Activated CD8-positive, alpha-beta T cell treated with anti-CD3 and anti-CD28 coated beads, Interleukin-2, amount 10 ng/mL, durations not matched to agents 7 days and 5 days (primary cell): ENCODE measurements at places on chromosomes 13 and 19. TPM values are rescaled to one million over a fixed set of nuclear protein-coding genes. Genes with fewer than 3 reads are reported as not detected.

The CDC42EP5 gene
- total RNA-seq = not detected

DNA sequence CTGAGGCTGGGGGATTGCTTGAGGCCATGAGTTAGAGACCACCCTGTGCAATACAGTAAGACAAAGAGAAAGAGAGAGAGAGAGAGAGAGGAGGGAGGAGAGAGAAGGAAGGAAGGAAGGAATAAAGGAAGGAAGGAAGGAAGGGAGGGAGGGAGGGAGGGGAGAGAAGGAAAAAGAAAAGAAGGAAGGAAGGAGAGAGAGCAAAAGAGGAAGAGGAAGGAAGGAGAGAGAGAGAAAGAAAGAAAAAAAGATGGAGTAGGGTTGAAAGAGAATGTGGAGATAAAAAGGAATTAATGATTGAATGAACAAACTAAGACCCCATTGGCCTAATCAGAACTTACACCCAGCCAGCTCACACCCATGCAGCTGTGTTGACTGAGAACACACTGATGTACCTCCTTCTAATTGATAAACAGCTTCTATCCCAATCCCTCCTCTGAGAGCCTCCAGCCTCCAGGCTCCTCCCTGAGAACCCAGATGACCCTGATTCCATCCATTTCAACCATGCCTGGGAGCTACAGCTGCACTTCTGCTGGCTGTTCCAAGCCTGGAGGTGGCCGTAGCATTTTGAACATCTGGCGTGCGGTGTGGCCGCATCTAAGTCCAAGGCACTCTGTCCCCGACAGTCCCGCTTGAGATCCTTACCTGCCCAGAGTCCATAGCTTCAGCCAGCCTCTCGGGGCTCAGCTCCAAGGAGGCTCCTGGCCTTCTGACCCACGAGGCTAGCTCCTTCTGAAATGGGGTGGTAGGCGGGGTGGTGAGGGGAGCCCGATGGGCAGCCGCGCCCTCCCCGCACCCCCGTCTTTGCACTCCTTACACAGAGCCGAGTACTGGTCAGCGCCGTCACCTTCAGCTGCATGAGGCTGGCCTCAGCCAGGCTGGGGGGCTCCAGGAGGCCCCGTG is 1.1 kb downstream of the PRODH2 start:
- no peak for DNase-seq

DNA sequence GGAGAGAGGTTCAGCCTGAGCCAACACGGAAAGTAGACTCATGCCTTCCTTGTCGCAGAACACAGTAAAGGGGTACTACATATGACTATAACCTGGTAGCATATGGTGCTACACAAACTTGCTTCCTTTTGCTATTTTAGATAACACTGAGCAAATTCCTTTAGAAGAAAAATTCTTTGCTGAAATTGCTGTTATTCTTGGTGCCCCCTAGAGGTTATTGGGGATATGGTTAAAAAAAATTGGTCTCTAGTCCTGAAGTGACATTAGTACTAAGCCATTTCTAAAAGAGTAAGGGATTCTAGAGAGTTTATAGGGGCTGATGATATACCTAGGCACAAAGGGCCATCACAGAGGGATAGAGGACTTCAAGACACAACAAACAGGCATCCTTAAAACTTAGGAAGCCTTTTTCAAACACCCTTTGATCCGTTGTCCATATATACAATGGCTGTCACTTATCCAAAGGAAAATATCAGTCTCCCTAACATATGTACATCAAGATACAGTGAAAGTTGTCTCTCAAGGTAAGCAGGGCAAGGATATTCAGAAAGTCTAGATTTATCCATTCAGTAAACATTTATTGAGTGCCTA is 13.9 kb upstream of the HS6ST3 start:
- DNase-seq = no peak

- DNase-seq = no peak
Observed at GRCh38 chr13:41562541-41563178, 105.3 kb downstream of the RGCC start.

- DNase-seq = peak; percentile 62
Observed at GRCh38 chr19:2055931-2056836, 5.1 kb upstream of the MKNK2 start.

DNA sequence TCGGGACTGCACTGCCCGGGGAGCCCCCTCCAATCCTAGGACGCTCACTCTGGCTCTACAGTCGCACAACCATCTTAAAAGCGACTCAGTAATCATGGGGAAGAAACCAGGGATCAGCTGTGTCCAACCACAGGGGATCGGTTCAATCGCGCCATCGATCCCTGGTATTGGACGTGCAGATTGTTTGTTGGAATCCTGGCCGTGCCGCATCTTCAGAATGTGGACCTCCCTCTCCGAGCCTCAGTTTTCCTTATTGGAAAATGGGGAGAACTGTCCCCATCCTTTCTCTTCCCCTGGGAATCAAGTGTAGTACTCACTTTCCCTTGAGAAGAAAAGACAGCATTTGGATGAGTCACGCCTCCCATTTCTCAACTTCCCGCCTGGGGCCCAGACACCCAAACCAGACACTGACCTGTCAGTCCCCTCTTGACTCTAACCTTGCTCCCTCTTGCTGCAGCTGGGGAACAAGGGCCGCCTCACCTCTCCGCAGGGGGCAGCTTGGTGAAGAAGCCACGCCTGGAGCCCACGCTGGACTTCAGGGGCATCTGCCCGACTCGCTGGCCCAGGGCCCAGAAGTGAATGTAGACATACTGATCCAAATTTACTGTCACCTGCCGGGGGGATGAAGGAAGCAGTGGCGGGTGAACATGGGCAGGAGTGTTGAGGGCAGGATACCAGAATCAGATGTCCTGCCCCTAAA is 17.6 kb downstream of the EMP3 start:
- DNase-seq = no peak

- DNase-seq = no peak
Observed at GRCh38 chr13:100789968-100790367, 115.4 kb upstream of the TMTC4 start.

DNA sequence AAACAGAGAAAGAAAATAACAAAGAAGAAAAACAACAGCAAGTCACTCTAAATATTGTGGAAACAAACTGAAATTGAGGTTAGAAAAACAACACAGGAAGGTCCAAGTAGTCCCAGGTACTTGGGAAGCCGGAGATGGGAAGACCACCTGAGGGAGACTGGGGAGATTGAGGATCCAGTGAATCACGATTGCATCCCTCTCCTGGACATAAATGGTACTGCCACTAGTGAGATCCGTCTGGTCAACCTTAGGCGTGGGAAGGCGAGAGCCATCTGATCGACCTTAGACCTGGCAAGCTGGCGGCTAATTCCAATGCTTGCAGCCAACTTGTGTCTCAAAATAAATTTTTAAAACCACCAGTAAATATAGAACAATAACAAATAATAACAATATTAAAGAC is 81.9 kb downstream of the ZNF726 start:
- no peak for DNase-seq

The LRFN3 gene
- total RNA-seq = 10.3 TPM

- DNase-seq = no peak
Observed at GRCh38 chr19:17414097-17414496, 5.8 kb upstream of the MVB12A start.

GRCh38 chr13:45410001-45410400 is 8.2 kb downstream of the SLC25A30 start:
- DNase-seq = peak; percentile 11

The SLC27A1 gene
- 7.3 TPM for total RNA-seq

GRCh38 chr19:33392341-33393285 is 19.1 kb downstream of the CEBPG start:
- no peak for DNase-seq

DNA sequence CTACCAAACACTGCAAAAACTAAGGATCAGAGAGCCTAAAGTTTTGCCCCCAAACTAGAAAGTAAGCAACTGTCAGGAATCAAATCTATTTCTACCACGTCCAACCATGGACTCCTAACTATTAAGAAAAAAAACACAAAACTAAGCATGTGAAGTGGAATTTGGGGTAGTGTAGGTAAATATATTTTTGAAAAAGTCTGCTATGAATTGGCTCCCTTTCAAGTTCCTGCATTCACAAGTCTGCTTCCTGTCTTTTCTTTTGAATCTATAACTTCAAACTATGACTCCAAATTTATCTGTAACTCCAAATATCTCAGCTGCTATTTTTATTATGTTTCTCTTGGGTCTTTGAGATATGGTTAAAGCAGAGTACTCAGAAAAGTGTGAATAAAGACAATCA is 47.0 kb downstream of the PCDH9 start:
- no peak for DNase-seq

GRCh38 chr13:43730642-43731041 is 56.1 kb downstream of the ENOX1 start:
- no peak for DNase-seq

- no peak for DNase-seq
Observed at GRCh38 chr19:19259741-19260140, 13.4 kb downstream of the TM6SF2 start.

The FEM1A gene
- total RNA-seq = 12.7 TPM

DNA sequence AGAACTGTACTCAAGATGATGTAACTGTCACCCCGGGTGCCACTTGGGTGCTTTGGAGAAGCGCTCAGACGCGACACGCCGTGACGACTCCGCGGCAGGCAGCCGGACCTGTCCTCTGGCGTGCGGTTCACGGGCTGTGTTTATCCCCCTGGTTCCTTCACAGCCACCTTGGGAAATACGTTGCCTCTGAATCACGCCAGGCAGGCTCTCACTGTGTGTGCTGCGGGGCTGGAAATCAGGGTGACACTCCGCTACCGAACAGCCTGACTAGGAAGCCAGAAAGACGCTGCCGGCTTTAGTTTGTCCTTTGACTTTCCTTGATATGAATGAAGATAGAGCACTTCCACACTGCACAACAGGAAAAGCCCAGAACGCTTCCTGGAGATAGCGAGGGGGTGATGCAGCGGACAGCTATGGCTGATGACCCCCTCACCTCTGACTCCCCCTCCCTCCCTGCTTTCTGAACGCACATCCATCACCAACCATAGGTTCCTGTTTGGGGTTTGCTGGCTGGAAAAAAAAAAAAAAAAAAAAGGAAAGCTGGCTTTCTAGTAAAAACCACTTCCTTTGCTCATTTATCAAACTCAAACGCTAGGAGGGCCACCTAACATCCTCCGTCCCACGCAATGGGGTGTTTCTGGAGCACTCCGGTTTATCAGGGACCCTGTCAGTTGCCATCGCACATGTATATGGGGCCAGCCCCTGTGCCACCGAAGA is 3.7 kb upstream of the GP6 start:
- DNase-seq = peak; percentile 80

- no peak for DNase-seq
Observed at GRCh38 chr19:54817670-54818536, 1.6 kb downstream of the KIR3DL1 start.

The SIGLEC12 gene
- 0.53 TPM for total RNA-seq

GRCh38 chr19:13430790-13431582 is 75.3 kb downstream of the CACNA1A start:
- DNase-seq = peak; percentile 64

- DNase-seq = no peak
Observed at GRCh38 chr13:108377646-108378206, 108.2 kb downstream of the TNFSF13B start.

The TMEM59L gene
- not detected for total RNA-seq

- DNase-seq = no peak
Observed at GRCh38 chr19:56124578-56124977, 3.5 kb upstream of the ZNF787 start.

- no peak for DNase-seq
Observed at GRCh38 chr19:47497821-47498520, 14.0 kb upstream of the KPTN start.

DNA sequence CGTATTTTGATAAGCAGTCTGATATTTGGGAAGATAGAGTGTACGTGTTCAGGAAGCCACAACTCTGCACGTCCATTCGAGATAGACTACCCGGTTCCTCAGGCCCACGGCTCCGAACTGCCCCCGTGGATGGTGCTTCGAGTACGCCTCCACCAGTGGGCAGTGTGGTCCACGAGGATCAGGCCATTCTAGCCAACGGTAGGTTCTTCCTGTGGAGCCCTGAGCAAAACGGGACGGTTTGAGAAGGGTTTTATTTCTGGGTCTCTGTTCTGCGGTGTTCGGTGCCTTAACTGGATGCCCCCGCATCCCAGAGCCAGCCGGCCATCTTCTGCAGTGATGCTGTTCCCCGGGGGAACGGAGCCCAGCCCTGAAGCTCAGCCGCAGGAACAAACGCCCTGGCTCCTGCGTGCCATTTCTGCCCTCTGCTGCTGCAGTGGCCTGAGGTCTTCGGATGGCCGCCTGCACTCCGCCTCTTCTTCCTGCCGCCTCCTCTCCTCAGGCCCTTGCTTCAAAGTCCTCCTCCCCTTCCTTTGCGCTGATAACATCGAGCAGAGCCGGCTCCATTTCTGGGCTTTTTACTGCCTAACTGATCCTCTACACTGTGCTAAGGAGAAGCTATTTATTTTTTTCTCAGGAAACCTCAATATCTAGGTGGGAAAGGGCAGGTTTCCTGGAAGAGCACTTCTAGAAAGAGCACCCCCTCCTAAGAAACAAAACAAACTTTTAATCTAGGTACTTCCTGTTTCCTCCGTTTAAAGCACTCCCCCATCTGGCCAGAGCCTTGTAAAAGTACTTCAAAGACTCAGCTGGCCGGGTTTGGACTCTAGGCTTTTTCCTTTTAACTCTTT is 36.2 kb upstream of the SLC46A3 start:
- DNase-seq = peak; percentile 45

The S1PR2 gene
- 3.8 TPM for total RNA-seq

The IL11 gene
- 0.34 TPM for total RNA-seq

DNA sequence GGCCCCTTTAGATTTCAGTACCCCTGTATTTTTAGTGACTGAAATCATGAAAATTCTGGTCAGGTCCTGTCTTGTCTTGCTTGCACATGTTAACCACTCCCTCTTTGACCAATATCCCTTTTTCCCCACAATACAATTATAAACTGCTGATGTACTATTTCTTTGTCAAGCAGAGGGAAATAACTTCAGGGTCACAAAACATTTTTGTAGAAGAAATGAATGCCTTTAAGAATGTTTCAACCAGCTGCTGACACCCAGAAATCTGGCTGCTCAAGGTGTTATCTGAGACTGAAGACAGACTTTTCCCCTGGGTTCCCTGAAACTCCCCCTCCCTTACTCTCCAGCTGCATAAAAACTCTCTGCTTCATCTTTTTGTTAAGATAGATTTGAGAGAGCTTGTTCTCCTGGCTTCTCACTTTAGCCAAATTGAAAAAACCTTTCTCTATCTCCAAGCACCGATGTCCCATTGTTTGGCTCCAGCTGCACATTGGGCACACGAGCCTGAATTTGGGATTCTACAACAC is 18.4 kb upstream of the ACOD1 start:
- no peak for DNase-seq

The IRF2BP1 gene
- total RNA-seq = 19.1 TPM

- peak; percentile 70 for DNase-seq
Observed at GRCh38 chr19:55116232-55116858, 1.1 kb downstream of the PPP1R12C start.

- no peak for DNase-seq
Observed at GRCh38 chr19:32489971-32490370, 84.4 kb downstream of the DPY19L3 start.

The FXYD1 gene
- 1.4 TPM for total RNA-seq

The SLC7A9 gene
- total RNA-seq = 0.10 TPM

The LHFPL6 gene
- total RNA-seq = not detected
